Stimulated activated CD8-positive, alpha-beta memory T cell treated with anti-CD3 and anti-CD28 coated beads, Interleukin-7, amount 100 ng/mL, for 24 hours (primary cell): ENCODE measurements at places on chromosomes 2 and 18.

DNA sequence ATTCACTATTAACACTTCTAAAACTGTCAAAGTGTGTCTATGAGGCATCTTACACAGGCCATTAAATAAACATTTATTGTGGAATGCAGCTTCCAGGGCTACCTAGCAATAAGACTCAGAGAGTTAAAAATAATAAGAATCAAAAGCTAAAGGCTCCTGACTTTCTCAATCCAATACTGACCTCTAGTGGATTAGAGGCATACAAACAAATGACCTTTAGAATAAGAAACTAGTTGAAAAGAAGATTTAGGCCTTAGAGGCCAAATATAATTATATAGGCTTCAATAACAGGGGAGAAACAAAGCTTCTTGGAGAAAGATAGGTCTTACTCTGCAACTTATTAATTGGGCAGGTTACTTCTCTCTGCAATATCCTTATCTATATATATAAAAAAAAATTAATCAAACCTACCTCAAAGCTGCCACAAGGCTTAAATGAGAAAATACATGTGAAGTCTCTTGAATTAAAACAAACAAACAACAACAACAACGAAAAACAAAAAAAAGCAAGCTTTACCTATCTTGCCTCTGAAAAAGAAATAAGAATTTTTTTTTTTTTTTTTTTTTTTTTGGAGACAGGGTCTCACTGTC is 246.1 kb downstream of the EXOC6B start:
- no peak for DNase-seq

- no peak for DNase-seq
Measured at GRCh38 chr18:46577546-46577945, 79.5 kb downstream of the LOXHD1 start.

DNA sequence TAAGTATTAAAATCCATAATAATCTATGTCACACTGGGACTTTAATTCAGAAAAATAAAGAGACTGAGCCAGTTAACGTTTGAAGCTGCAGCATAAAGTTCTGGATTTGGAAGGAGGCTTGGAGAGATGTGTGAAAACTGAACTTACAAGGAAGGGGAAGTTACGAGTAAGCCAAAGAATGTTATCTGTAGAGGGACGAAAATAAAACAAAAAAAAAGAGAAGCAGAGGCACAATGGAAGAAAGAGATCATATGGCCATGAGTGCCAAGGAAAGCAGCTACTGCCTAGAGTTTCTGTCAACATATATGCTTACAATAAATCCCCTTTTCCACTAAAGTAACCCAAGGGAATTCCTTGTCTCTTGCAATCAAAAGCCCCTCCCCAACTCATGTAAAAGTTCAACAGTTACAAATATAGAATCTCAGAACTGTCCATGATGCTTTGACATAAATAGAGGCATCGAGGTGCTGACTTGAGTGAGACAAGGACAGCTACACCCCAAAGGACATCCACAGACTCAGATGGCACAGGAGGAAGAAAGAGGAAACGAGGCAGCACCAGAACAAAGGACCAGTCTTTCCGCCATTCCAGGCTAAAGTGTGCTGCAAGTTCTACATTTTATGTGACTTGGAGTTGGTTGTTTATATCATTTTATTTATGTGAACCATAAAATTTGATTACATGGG is 16.1 kb upstream of the ARL5A start:
- no peak for DNase-seq

DNA sequence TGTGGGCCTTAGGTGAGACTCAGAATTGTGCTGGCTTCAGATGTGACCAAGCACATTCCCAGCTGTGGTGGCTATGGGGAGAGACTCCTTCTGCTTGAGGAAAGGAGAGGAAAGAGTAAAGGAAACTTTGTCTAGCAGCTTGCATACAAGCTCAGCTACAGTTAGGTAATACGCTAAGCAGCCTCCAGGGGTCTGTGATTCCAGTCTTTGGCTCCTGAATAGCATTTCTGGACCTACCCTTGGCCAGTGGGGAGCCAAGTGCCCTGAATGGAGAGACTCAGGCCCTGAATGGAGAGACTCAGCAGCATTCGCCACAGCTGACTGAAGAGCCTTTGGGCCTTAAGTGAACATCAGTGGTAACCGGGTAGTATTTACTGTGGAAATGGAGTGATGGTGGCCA is 227.4 kb upstream of the CDH7 start:
- DNase-seq, result no peak

DNA sequence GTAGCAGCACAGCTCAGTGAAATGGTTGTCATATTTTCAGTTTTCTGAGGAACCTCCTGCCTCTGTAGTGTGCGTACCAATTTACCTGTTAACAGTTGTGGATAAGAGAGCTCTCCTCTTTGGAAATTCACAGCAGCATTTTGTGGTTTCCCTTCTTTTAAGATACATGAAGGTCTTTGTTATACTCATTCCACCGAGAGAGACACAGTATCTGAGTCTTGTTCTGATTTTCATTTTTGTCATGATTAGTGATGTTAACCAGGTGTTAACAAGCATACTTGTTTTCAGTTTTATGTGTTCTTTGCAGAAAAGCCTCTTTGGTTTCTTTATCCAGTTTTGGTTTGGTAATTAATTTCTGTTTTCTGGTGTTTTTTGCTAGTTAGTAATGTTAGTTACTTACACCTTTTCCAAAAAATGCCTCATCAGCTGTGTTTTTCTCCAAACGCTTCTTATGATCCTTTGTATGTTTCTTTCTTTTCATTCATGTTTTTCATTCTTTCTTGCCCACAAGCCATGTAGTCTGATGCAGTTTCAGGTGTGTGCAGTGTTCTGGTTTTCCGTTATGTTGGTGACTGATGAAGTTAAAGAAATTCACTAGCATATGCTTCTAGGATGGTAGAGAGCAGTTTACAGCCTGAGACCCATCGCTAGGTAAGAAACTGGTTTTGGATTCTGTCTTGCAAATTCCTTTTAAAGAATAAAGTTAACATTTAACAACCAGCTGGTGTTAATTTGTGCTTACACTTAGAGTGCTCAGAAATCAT is 30.1 kb downstream of the CCDC74A start:
- no peak for DNase-seq

DNA sequence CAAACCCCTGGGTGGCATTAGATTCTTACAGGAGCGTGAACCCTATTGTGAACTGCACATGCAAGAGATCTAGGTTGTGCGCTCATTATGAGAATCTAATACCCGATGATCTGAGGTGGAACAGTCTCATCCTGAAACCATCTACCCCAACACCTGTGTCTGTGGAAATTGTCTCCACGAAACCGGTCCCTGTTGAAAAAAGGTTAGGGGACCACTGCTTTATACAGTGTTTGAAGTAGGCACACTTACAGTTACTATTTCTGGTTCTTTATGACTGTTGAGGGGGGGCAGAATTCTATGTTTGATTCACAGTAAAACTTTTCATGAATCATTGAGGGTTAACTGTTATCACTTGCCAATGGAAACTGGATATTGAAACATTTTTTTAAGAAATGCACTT is 72.0 kb downstream of the RIF1 start:
- no peak for DNase-seq

- no peak for DNase-seq
Measured at GRCh38 chr2:36361396-36361795, 5.8 kb downstream of the CRIM1 start.

- DNase-seq, result no peak
Measured at GRCh38 chr18:54129448-54130067, 94.9 kb downstream of the MBD2 start.

GRCh38 chr2:223641082-223641481 is 38.9 kb upstream of the SCG2 start:
- DNase-seq, result no peak

GRCh38 chr18:55587418-55588110 is 428 bp downstream of the TCF4 start:
- no peak for DNase-seq

GRCh38 chr2:222747526-222748160 is 76.2 kb downstream of the MOGAT1 start:
- DNase-seq, result no peak

DNA sequence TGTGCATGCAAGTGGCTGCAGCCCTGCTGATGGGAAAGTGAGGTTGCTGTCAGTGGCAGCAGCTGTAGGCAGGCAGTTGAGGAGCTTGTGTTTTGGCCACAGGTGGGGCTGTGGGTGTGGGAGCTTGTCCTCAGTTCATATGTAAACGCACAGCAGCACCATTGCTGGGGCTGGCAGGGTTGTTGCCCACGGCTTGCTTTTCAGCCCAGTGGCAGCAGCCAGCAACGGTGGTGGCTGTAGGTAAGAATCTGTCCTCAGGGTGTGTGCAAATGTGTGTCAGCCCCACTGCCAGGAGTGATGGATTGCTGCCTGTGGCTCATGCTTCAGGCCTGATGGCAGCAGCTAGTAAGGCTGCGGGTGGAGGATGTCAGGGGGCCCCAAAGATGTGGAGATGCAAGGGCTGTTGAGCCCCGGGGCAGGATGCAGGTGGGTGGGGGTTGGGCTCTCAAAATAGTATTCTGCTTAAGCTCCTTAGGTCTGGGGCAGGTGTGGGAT is 141.3 kb upstream of the THUMPD2 start:
- DNase-seq, result no peak

GRCh38 chr18:5974696-5975095 is 79.4 kb upstream of the TMEM200C start:
- DNase-seq, result no peak

DNA sequence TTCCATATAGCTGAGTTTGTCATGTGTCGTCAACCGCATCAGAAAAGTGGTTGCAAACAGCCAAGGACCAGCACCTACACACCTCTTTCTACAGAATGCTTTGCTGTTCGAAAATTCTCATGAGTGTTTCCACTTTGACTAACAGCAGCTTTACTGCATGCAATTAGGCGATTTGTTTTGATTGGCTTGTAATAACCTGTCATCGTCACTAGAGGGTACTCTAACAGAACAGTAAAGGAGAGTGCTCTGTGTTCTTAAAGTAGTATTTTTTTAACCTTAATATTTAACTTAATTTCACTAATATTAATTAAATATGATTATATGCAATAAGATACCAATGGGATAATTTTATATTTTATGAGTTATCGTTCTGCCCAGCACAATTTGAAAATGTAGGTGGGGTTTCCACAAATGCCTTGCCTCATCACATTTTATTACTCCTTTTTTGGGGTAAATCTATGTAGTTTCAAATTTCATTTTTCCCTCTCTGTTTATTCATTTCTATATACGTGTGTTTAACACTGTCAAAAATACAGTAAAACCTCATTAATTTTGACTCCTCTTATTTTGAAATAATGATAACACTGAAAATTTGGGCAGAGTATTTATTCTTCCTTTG is 502.2 kb downstream of the NRXN1 start:
- DNase-seq, result no peak

DNA sequence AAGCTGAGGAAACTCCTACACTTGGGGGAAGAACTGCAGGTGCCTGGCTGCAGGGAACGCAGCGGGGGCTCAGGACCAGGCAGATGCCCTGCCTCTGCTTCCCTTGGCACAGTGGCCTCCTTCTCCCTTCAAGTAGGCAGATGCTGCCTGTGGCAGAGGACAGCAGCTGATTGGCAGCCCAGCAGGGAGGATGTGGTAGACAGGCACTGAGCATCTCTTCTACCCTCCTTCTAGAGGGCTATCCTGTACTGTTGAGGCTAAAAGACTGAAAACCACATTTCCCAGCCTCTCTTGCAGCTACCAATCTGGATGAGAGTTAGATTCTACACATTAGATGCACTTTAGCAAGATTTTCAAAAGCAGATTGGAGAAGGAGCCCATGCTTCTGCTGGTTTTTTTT is 105.7 kb downstream of the MSH2 start:
- DNase-seq, result no peak

DNA sequence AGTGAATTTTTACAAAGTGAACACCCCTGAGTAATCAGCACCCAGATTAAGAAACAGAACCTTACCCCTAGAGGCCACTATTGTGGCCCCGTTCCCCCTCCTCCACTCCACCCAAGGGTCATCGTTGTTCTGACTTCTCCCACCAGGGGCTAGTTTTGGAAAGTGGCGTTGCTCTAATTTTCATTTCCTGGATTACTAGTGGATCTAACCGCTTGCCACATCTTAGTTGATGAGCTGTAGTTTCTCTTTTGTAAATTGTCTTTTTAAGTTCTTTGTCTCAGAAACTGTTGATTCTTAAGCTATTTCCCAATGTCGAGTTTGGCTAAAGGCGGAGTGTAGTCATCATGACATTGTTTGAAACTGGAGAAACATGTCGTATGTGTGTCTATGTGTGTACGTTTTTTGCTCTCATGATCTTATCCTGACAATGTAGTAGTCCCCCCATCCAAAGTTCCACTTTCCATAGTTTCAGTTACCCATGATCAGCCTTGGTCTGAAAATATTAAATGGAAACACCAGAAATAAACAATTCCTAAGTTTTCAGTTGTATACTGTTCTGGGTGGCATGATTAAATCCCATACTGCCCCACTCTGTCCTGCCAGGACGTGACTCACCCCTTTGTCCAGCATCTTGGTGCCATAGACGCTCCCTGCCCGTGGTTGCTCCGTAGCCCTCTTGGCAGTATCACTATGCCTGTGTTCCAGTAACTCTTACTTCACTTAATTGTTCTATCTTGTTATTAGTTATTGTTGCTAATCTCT is 71.0 kb upstream of the SP3 start:
- no peak for DNase-seq

GRCh38 chr2:149167001-149167780 is 128.7 kb downstream of the LYPD6B start:
- peak; percentile 23 for DNase-seq

- DNase-seq, result no peak
Measured at GRCh38 chr18:79447703-79448367, 52.1 kb downstream of the NFATC1 start.

DNA sequence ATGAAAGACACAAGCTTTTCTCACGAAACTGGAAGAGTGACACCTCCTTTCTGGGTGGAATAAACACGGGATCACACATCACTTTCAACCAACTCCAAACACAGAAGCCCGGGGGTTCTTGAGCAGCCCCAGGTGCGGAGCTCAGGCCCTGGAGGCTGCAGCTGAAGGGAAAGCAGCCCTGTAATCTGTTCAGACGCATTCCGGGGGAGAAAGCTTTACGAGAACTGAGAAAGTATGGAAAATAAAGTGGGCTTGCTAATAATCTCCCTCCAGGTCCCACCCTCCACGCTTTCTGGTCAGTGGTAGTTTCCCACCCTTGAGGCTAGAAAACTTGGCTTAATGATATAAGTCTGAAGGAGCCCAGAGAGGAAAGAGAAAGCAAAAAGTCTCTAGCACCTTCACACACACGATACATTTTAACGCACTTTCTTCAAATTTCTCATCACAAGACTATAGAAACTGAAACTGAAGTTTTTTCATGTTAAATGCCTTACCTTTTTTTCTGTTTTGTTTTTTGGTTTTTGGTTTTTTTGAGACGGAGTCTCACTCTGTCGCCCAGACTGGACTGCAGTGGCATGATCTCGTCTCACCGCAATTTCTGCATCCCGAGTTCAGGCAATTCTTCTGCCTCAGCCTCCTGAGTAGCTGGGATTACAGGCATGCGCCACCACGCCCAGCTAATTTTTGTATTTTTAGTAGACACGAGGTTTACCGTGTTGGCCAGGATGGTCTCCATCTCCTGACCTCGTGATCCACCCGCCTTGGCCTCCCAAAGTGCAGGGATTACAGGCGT is 141.3 kb downstream of the AFF3 start:
- no peak for DNase-seq

DNA sequence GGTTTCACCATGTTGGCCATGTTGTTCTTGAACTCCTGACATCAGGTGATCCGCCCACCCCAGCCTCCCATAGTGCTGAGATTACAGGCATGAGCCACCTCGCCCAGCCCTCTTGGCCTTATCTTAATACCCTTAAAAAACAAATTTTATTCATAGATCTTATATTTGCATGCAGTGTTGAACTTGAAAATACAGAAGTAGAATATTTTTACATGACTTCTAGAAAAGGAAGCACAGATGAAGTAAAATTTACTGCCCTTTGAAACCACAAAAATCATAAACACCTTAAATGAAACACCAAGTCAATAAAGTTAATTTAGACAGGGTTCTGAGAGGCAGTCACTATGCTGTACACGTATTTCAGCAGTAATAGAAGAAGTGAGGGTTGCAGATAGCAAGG is 145.7 kb downstream of the CERS6 start:
- DNase-seq, result no peak
